ENCODE measurements at places on chromosomes 6 and 20. TPM values are rescaled to one million over a fixed set of nuclear protein-coding genes. Genes with fewer than 3 reads are reported as not detected.

DNA sequence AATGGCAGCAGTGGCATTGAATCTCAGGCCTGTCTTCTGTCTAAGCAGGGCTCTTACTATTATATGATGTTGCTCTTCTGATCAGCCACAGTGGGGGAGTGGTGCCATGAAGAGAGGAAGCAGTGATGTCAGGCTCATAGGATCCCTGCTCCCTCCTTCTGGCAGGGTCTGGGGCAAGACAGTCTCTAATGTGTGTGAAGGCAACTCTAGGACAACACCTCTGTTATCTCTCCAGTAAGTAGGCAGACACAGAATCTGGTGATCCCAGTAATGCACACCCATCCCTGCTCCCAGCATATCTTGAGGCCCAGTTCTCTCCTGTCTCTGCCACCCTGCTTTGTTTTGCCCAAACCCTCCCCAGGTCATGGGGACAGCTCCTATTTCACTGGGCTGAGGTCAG is 8.8 kb downstream of the C20orf202 start:
- DNase-seq: no peak

- no peak for DNase-seq
These were observed 317.0 kb upstream of the SULF2 start for GRCh38 chr20:48102076-48102787.

DNA sequence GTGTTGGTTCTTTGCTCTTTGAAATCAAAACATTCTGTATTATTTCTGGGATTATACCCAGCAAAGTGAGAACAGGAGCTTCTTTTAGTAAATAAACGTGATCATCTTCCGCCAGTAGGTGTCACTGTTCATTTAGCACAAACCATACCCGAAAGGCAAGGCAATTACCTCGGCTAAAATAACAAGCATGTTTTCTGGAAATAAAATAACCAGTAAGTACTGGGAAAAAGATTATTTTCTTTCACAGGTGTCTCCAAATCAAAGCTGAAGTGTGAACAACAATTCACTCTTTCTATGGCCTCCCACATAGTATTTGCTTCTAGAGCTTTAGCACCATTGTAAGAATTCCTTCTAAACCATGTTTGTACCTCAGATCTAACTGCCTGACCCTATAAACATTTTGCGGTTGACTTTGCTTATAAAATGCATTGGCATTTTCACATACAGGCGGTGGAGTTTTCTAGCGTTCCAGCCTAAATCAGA is 144.6 kb upstream of the AGPAT4 start:
- DNase-seq: peak; percentile 59

GRCh38 chr20:57022306-57022705 is 244.1 kb downstream of the BMP7 start:
- DNase-seq: no peak

The LTB gene
- total RNA-seq: not detected

The NKAIN2 gene
- total RNA-seq: not detected
